Fibroblast of the aortic adventitia (primary cell): ENCODE measurements at places on chromosomes 11 and 22. TPM values are rescaled to one million over a fixed set of nuclear protein-coding genes. Genes with fewer than 3 reads are reported as not detected.
A peak's percentile ranks its signal among the peaks of the same experiment; 100 is the strongest.

The TMA7B gene
- not detected in 2 replicates for total RNA-seq

The NR1H3 gene
- total RNA-seq: 8.8 and 22.0 TPM in 2 replicates

The MPPED2 gene
- 0.18 TPM in 1 of 2 replicates, not detected in the other for total RNA-seq

The NCF4 gene
- total RNA-seq: not detected in 2 replicates

The DENND6B gene
- total RNA-seq: 2.8 and 4.3 TPM in 2 replicates

The NAALADL1 gene
- total RNA-seq: 9.7 and 11.5 TPM in 2 replicates

The TRPC6 gene
- 0.16 and 0.72 TPM in 2 replicates for total RNA-seq

DNA sequence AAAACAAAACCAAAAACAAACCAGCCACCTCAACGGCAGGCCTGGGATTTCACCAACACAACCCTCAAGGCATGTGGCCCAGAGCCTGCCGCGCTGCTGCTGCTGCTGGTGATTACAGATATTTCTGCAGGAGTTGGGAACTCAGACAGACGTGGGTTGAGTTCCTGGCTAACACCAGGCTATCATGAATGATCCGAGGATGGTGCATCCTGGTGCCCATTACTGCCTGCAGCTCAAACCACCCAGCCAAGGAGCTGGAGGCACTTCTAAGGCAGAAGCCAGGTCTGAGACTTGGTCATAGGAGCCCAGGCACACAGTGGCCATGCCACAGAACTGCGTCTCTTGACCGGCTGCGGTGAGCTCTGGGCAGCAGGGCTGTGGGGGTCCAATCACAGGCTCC is 151.8 kb downstream of the MPPED1 start:
- no peak for DNase-seq

- no peak for DNase-seq
These were observed 87.4 kb downstream of the HIPK3 start for GRCh38 chr11:33344611-33345010.

DNA sequence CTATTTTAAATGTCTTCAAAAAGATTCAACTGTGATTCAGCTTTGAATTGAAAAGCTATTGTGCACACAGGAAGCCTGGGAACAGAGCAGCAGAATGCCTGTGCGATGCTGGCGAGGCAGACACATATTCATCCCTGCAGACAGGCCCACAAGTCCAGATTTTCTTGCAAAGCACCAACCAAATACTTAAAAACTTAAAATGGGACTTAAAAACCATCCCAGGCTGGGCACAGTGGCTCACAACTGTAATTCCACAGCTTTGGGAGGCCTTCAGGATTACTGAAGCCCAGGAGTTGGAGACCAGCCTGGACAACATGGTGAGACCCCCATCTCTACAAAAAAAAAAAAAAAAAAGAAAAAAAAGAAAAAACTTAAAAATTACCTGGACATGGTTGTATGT is 122.6 kb upstream of the SERPIND1 start:
- no peak for DNase-seq

GRCh38 chr11:131217313-131218310 is 152.8 kb upstream of the NTM start:
- no peak for DNase-seq

GRCh38 chr11:118652681-118653181 is 26.7 kb downstream of the TREH start:
- no peak for DNase-seq

GRCh38 chr22:31136711-31137110 is 3.6 kb downstream of the PLA2G3 start:
- no peak for DNase-seq

DNA sequence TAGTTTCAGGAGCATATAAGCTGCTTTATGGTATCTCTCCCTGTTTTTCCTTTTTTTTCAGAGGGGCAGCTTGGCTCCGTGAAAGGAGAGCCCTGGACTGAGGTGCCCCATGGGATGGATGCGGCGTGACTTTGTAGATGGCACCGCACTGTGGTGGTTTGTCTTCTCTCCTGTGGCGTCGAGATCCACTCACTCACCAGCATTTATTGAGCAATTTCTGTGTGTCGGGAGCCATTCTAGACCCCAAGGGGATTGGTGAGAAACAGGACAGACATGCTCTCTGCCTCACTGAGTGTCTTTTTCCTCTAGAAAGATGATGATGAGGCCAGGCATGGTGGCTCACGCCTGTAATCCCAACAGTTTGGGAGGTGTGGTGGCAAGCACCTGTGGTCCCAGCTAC is 55.9 kb upstream of the PHF21B start:
- DNase-seq: no peak

DNA sequence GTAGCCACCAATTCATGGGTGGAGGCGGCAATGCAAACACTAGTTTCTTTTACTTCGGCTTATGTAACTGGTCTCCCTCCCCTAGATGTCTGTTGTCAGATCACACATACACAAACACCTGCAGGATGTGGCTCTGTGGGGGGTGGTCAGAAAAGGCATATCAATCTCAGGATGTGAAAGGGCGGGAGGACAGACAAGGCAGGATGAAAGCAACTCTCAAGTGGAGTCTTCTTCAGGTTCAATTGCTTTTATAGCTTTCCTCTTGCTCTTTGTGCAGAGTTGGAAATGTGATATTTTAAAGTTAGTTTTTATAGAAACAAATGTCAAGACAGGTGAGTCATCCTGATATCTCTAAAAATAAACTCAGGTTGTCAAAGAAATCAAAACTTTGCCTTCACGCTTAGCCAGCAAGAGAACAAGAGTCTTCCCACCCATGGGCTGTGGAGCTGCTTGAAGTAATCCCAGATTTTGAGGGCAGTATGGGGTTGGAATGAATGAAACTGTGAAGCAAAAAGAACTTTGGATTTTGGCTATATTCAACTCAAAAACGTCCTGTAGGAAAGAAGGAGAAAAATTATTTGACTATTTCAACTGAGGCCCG is 423.4 kb downstream of the GUCY1A2 start:
- peak; percentile 15 for DNase-seq

DNA sequence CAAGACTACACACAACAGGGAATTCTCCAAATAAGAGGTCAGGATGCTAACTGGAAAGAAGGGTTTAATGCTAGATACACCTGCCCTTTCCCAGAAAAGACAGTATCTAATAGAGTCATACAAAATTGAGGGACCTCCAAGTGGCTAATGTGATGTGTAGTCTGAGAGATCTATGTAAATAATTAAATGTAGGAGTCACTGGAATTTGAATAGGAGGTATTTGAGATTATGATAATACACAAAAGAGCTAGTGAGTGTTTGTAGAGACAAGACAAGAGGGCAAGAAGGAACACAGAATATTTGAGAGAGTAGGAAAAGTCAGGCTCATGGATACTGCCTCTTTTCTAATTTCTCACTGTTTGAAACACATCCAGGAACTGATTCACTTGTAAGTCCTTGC is 15.5 kb upstream of the INSC start:
- DNase-seq: peak; percentile 36

DNA sequence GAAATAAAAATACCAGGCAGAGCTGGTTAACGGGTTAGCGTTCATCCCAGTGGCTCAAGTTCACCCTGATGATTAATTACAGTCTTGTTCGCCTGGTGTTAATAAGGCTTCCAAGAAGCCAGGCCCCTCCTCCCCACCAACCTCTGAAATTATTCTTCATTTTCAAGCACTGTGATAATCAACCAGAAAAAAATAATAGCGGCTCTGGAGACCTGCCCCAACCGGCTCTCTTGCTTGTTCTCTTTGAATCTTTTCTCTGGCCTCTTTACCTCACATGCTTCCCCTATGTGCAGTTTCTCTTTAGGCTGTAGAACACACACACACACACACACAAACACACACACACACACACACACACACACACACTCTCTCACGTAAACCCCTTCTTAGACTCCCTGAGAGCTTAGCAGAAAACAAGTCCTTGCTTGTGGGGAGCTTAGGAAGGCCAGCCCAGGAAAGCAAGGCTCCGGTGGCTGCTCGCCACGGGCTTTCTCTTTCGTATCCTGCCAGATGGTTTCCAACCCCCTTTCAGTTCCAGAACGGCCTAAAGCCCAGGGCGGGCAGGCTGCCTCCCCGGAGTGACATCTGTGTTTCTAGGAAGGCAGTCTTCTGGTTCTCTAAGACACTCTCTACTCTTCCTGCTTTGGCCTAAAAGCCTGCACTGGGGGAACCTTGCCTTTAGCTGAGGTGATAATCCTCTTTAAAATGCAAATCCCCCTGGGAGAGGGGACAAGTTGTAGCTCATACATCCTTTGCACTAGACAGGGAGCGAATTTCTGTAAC is 106.4 kb upstream of the SESN3 start:
- peak; percentile 80 for DNase-seq

- DNase-seq: no peak
These were observed 10.8 kb downstream of the EHF start for GRCh38 chr11:34631737-34632104.

DNA sequence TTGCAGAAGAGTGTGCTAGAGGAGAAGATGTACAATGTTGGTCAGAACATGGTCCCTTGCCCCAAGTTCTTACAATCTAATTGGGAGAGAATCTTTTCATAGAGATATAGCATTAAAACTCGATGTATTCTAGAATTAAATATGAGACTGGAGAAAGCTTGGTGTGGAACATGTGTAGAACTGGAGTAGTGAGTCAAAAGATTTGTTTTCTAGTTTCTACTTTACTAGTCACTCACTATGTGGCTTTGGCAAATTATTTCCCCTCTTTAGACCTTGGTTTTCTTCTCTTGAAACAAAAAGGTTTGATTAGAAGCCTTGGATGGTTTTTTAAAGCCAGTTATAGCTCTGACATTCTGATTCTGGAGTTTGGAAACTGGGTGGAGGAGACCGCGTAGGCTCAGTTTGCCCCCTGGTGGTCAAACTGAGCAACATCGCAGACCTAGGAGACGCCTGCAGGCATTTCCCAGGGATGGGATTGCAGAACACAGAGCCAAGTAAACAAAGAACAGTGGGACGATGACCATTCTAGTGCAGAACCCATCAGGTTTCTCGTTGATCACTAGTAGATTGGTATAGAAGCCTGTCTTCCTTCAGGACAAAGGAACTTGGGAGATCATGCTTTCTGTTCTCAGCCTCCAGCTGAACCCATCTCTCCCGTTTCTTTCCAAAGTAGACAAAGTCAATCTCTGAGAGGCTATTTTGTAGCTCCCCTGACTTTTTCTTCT is 8.5 kb upstream of the CHRDL2 start:
- peak; percentile 75 for DNase-seq

GRCh38 chr22:41813726-41814410 is 13.4 kb downstream of the CCDC134 start:
- no peak for DNase-seq

- DNase-seq: no peak
These were observed 6.0 kb downstream of the MPST start for GRCh38 chr22:37025500-37026070.

DNA sequence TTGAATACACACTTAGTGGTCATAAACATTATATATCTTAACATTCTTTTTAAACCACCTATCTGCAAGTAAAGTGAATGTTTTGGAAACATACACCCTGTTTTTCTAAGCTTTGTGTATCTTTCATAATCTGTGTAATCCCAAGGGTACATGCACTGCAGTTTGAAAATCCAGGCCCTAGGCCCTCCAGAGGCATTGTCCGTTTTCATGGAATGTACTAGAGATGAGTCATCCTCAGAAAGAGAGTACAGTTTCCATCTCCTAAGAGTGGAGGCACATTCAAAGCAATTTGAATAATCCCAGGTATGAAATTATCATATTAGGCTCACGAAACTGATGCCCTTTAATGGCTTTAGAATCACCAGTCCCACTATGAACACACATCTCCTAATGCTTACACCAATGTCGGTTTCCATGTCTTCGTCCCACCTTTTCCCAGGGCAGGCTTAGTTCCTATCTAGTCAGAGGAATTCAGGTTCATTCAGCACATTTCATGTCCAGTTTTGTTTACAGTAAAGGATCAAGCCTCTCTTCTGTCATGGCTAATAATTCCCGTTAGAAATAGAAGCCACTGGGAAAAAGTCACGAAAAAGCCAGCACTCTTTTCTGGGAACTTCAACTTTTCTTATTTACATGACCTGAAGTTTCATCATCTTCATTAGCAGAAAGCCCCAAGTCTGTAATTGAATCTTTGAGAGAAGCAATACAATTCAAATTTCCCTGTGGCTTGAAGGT is 39.5 kb upstream of the CD44 start:
- DNase-seq: peak; percentile 89

DNA sequence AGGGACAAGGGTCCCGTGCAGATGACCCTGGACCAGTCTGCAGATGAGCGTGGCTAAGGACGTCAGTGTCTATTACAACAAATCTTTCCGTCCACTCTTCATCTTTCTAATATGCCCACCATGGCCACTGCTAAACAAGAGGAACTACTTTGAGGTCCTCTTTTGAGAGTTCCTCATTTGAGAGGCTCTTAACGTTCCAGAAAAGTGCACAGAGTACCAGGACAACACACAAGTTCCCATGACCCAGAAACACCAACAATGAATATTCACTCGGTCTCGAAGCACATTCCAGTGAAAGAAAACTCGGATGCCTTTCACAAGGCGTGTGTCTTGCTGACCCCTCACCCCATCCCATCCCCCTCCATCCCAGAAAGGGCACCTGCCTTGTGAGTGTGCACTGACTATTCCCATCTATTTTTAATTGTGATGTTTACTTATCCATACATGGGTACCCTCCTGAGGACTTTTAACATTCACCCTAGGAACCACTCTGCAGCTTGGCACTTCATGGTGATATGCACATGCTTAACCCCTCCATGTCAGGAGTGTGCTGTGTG is 157.0 kb downstream of the SHANK2 start:
- DNase-seq: no peak

DNA sequence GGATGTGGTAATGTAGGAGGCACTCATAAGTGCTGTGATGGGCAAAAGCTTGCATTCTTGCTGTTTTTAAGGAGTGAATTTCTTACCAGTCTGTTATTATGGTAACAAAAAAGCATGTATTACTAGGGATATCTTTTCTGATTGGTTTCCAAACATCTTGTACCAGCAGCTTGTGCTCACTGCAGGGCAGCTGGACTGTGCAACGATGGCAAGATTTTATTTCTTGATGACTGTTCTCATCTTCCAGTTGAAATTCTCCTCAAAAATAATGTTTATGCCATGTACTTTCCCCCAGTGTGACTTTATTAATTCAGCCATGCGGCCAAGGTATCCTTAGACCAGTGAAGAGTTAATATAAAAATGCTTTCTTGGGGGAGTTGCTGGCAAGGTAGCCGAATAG is 35.4 kb downstream of the EMSY start:
- no peak for DNase-seq

DNA sequence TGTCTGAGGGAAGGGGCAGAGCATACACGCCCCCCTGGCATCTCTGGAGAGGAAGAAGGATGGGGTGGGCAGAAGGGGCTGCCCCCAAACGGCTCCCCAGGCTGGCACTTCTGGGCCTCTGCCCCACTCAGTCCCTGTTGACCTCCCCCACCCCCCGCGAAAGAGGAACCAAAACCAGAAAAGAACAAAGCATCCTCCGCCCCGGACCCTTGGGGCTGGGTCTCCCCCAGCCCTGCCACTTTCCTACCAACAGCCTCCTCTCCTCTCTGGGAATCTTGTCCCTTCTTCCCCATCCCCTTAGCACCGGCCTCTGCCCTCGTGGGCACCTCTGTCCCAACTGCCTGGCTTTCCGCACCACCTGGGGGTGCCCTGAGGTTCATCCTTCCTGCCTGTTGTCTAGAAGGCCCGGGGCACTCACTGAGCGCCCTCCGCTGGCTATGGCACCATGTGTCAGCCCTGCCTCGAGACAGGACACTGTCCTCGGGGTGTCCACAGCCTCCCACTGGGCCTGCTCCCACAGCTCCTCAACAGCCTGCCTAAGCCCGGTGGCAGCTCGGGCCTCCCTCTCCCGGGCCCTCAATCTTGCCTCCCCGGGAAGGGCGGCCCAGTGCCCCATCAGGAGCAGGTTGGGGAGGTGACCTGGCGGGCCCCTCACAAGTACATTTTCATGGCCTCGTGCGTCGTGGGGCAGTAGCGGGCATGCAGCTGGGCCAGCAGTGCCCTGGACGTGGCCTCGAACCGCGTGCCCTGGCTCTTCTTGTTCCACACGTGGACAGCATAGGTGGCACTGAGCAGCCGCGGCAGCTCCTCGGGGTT is 28.2 kb downstream of the A4GALT start:
- DNase-seq: no peak
